Thoracic aorta (tissue), 2 donors: ENCODE measurements at places on chromosomes 3 and 15.
A peak's percentile ranks its signal among the peaks of the same experiment; 100 is the strongest.

DNA sequence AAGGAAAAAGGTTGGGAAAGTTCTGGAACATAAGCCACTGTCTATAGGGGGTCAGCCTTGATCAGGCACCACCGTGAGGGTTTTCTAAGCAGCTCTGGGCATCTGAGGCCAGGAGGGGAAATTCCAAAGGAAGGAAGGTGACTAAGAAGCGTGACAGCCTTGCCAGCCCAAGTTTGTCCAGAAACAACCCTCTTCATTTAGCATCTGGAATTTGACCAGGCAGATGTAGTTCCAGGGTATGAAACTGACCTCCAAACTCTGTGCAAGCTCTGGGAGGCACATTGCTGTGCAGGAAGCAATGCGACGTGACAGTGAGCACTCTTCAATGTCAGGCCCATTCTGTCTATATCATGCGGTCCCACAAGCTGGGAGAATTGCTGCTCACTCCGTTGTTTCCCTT is 85.4 kb upstream of the TPM1 start:
- DNase-seq = no peak

GRCh38 chr3:196643201-196643749 is 3.8 kb downstream of the NRROS start:
- DNase-seq = no peak

DNA sequence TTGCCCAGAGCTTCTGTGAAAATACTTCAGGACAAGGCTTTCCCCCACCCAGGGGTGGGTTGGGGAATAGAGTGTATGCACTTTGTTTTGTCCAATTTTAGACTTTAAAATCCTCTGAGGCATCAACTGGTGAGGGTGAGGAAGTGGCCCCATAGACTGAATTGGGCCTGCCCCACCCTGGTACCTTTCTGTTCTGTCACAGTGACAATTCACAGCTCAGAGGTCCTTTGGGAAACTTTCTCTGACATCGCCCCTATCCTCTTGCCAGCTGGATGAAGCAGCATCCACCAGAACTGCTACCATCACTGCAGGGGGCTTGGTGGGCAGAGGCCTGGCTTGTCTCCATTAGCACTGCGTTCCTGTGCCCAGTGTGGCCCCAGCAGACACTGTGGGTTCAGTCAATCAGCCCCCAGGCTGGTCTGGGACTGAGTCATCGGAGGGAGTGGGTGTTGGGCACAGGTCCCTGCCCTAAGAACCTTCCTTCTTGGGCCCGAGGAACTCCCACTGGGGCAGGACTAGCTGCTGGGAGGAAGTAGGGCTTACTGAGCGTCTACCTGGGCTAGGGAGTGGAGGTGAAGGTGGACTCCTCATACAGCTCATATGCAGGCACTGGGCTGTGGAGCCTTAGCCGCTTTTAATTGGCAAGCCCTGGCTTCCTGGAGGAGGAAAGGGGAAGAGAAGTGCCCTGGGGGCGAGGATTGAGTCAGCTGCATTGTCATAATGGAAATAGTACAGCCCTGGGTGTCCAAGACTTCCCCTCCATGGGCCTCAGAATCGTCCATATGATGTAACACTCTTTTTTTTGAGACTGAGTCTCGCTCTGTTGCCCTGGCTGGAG is 1.5 kb upstream of the PPM1M start:
- no peak for DNase-seq

DNA sequence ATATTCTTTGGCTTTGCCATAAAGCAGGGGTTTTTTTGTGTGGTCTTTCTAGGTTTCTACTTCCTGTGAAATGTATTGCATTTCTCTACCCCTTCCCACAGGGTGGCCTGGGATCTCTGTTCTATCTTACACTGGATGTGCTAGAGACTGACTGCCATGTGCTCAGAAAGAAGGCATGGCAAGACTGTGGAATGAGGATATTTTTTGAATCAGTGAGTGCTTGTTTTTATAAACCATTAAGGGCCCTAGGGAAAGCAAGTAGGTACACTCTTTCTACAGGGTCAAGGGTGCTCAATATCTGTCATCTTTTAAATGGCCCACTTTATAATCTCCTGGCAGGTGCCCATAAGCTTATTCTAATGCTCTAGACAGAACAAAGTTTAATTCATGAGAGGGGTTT is 730 bp downstream of the FETUB start:
- no peak for DNase-seq

DNA sequence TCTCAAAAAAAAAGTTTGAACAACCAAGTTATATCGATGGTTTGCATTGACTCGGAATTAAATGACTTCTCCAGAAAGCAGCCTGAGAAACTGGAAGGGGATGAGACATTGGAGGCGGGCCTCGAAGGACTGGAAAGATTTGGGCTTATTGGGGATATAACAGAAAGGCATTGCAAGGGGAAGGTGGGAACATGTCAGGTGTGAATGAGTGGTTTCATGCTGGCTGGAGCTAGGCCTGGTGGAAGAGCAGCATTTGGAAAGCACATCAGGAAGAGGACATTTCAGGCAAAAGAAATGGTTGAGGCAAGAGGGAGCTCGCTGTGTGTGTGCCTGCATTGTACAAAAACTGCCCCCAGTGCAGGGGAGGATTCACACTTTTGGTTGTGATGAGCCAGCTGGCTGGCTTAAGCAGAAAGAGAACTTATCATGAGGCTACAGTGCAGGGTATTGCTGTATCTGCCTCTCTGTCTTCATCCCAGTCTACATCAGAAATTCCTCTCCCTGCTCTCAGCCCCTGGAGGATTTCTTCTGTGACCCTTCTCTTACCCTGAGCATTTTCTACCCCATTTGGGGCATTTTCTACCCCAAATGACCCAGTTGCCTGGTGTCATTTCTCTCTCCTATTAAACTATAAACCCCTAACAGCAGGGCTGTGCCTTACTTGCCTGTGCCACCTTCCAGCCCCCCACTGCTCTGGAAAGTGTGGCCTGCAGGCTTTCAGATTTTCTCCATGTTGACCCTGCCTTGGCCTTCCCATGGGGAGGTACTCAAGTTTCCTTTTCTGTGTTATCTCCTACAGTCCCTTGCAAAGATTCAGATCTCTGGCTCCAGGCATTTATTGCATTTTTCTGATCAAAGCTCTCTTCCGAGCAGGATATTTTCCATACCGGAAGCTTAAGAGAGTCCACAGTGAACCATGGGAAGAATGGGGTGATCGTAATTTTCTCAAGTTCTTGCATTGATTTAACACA is 64.4 kb upstream of the FLNB start:
- DNase-seq = no peak

- DNase-seq = no peak
These were observed 50.1 kb downstream of the TMOD3 start for GRCh38 chr15:51879555-51879954.

GRCh38 chr3:71551311-71551919 is 32.1 kb downstream of the FOXP1 start:
- DNase-seq = no peak

- DNase-seq = no peak
These were observed 308.5 kb downstream of the SV2B start for GRCh38 chr15:91408476-91409076.

DNA sequence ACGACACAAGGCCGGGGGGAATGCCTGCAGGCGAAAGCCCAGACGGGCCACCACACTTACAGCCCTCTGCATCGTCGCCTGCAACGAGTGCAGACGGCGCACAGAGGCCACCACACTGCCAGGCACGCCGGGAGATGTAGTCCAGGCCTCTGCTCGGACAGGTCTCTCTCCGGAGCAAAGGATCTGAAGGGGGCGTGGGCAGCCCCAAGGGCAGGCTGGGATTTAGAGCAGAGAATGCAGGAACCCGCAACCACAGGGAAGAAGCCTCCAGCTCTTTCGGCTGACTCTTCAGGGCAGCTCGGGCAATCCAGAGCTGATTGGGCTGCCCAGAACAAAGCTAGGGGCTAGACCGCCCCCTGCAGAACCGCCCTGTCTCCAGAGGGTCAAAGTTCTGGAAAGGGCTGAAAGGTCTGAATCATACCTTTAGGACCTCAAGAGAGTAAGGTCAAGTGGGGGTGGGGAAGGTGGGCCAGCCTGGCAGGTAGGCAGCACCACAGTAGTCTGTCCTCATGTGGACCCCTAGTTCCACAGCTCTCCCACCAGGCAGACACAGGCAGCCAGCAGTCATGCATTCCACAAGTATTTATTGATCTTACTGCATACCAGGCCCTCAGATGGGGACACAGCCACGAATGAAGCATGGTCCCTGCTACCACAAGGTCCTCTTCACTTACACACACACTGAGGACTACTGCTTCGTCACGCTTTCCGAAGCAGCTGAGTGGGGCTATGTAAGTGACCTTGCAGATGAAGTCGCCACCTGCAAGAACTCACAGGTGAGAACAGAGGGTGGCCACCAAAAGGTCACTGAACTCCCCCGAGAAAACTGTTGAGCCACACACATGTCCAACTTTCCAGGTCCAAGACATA is at the start of gene AMT:
AMT (minus strand) TSS at position 95 of the 870 bp plus-strand sequence; CDS start at position 72, 23 bp downstream.
- DNase-seq = no peak

DNA sequence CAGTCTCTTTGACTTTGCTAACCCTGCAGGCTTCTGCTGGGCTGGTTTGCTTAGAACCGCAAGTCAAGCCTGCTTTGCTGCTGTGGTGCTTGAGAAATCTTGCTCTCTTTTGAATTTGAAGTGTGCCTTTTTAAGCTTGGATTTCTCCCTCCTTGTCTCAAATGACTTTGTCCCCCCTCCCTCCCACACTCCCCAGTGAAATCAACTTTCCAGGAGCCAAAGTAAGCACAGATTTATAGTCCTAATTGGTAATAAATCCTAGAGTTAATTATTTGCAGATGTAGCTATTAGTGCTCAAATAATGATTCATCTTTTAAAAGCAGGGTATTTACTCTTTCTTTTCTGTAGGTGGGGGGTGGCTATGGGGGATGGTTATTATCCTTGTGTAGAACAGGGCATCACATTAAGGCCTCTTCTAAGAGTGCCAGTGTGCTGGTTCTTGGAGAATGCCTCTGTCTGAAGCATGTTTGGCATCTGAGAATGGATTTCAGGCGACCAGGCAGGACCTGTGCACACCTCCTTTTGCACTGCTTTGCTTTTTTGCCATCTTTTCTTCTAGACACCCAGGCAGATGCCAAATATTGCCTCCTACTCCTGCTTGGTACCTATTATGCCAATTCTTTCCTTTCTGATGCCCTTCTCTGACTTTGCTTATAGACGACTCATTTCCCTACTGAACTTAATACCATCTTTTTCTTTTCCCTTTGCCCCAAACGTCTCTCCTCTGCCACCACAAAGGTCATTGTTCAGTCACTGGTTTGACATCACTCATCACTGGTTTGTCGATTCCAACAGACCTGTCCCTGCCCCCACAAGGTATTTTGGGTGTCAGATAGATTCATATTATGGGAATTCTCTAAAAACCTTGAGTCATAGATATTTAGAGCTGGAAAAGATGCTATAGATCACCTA is 50.7 kb downstream of the CLDN11 start:
- no peak for DNase-seq

GRCh38 chr15:49495993-49496753 is 73.1 kb downstream of the FGF7 start:
- no peak for DNase-seq

GRCh38 chr15:101446518-101447167 is 42.9 kb downstream of the PCSK6 start:
- no peak for DNase-seq

DNA sequence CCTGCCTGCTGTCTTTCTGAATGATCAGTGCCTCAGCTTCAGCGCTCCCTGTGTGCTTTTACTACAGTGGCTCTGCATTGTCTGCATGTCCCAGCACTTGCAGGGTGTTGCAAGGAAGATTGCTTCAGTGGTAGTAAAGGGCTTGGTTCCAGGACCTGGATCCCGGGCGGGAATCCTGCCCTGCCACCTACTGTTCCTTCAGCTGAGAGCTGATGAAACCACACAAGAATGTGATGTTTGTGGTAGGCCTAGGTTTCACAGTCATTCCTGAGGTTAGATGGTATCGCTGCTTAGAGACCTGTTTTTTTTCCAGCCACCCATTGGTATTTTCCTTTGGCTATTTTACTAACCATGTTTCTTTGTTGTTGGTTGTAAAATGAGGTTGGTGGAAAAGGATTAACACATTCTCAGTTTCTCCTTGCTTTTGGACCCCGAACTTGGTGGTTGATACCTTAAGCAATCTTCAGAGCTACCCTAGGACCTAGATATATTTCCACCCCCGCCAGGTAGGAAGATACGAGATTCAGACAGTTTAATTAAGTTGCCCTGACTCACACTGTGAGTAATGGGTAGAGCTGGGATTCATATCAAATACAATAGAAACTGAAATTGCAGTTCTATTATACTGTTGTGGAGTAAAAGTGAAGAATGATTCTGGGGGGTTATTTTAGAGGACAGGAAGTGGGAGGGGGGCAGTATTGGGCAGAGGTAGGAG is 11.4 kb downstream of the GPR87 start:
- no peak for DNase-seq

- DNase-seq = no peak
These were observed 30.5 kb downstream of the ALS2CL start for GRCh38 chr3:46662771-46663551.

- DNase-seq = no peak
These were observed 148.4 kb downstream of the B3GALNT1 start for GRCh38 chr3:160956785-160957184.

DNA sequence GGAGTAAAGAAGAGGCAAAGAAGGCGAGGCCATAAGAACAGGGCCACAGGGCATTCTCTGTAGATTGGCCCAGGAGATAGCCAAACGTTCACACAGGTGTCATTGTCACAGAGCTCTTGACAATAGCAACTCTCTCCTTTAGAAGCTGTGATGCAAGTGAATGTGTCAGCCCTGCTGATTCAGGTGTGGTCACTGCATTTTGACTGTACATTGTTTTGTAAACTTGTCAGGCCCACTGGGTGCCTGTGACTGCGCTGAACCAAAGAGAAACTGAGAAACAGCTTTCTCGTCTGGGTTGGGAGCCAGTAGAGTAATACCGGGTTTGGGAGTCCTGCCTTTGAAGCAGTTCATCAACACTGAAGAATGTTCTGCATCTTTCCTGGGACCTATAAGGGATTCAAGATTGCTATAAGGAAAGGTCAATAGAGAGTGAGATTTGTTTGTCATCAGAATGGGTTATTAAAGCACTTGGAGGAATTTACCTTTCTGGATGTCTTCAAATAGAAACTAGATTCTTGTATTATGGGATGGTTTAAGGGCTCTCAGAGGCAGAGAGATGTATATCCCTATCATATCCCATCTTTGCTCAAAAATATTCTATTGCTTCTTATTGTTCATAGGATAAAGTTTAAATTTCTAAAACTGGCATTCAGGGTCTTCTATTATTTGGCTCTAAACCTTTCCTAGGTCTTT is 45.4 kb downstream of the TMEM45A start:
- no peak for DNase-seq

GRCh38 chr15:61890106-61890505 is 170.1 kb downstream of the VPS13C start:
- DNase-seq = no peak

DNA sequence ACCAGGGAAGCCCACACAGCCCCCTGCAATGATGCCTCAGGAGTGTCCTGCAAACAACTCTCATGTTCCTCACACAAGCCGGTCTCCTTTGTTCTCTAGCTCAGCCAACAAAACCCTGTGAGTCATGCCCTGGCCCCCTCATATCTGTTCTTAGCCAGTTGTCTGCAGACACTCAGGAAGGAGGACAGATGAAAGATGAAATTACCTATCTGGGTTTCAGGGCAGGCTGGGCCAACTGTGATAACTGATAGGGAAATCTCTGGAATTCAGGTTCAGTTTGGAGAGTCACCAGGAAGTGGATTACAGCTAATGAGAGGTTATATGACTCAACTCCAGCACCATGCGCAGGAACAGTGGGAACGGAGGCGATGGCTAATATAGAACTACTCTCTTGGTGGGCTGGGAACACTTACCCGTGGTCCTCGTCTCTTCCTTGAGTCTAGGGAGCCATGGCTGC is 352.0 kb upstream of the ADAMTS9 start:
- DNase-seq = no peak

GRCh38 chr15:77085297-77085696 is 14.4 kb upstream of the TSPAN3 start:
- DNase-seq = peak; percentile 28
